T-helper 17 cell (primary cell): ENCODE measurements at places on chromosomes 12 and 14. TPM values are rescaled to one million over a fixed set of nuclear protein-coding genes. Genes with fewer than 3 reads are reported as not detected.

The C14orf132 gene
- 2.8 TPM for total RNA-seq

GRCh38 chr14:63544591-63545299, 1.6 kb upstream of the PPP2R5E start:
- DNase-seq, result no peak

- DNase-seq, result peak; percentile 54
Observed at GRCh38 chr12:57549909-57550640, at the start of gene KIF5A. KIF5A (plus strand) TSS chr12:57550044; CDS start chr12:57550272, 228 bp downstream.

The COQ10A gene
- total RNA-seq, result 28.7 TPM

- no peak for DNase-seq
Observed at GRCh38 chr14:31968107-31968810, 108.8 kb upstream of the ARHGAP5 start.

DNA sequence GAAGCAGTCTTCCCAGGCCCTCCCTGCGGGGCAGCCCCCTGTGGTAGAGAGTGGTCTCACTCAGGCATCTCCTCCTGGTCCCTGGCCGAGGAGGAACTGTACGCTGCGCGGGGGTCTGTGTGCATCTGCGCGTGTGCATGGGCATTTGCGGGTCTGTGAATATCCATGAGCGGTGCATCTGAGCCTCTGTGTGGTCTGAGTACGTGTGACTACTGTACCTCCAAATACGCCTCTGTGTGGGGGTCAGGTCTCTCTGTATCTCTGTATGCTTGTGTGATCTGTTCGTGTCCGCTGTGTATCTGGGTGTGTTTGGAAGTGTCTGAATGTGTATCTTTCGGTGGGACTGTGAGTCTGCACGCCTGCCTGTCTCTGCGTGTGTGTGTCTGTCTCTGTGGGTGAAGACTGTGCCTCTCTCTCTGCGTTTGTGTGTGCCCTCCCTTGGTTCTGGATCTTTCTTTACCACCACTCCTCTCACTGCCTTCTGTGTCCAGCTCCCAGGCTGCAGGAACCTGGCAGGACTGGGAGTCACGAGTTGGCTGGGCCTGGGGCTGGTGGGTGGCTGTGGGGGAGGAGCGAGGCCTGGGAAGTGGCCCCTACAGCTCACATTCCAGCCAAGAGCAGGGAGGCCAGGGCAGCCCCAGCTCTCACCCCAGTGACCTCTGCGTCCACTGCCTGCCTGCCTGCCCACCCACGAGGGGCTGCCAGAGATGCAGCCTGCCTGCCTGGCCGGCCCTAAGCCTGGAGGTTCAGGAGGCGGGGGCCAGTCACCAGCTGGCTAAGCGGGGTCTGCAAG, 1.1 kb upstream of the PGF start:
- DNase-seq, result no peak

The PHC1 gene
- total RNA-seq, result 54.1 TPM

- DNase-seq, result no peak
Observed at GRCh38 chr12:85138833-85139232, 102.7 kb downstream of the LRRIQ1 start.
